ENCODE measurements at places on chromosomes 5 and 9.

DNA sequence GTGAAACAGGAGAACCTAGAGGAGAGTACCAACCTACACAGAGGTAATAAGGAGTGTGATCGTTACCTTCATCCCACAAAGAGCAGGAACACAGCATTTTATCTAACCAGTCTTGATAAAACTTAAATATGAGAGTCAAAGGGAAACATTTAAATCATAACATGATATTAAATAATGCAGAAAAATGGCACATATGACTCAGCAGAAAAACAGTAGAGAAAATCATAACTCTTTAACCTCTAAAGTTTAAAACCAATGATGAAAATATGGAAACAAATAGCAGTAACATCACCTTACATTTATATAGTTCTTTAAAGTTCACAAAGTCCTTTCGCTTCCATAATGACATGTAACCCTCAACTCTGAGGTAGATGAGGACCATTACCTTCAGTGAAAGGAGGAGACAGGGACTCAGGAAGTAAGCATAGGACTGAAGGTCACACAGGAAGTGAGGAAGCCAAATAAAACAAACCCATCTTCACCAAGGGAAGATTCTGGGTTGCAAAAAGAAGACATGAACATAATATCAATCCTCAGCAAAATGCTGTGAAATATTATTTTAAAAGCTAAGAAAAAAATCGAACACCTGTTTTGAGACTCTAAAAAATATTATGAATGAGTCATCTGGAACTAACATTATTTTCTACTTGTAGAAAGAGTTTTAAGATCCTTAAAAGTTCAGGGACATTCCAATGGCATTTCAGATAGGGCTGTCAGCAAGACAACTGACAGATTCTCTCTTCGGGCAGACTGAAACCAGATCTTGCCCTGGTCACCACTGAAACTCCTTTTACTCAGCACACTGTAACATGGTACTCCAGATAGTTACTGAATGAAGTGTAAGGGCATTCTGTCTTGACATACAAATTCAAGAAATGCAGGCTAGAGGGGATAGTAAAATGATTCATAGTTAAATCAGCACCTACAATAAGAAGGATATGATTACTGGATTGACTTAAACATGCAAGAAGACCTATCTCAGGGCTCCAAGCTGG is 148.5 kb downstream of the EPB41L4A start:
- no peak for DNase-seq

DNA sequence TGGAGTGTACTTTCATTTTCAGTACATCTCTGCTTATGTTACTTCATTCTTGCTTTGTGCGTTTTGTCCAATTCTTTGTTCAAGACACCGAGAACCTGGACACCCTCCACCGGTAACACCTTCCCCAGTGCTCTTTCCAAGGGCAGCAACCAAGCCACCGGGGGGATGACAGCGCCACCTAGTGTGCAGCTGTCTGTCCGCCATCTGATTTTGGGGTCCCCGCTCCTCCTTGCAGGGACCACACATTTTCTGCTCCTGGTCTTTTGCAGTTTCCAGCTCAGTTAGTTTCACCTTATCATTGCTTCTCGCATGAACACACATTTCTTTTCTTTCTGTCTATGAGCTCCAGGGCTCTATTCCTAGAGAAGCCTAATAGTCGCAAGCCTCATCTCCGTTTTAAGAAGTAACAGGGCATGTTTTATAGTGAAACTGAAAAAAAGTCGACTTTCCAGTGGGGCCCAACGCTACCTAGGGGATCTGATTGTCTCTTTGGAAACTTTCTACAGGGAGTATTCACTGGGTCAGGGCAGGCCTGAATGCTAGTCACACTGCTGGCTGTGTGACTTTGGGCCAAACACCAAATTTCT is 152.1 kb downstream of the FSTL4 start:
- peak; percentile 38 for DNase-seq

DNA sequence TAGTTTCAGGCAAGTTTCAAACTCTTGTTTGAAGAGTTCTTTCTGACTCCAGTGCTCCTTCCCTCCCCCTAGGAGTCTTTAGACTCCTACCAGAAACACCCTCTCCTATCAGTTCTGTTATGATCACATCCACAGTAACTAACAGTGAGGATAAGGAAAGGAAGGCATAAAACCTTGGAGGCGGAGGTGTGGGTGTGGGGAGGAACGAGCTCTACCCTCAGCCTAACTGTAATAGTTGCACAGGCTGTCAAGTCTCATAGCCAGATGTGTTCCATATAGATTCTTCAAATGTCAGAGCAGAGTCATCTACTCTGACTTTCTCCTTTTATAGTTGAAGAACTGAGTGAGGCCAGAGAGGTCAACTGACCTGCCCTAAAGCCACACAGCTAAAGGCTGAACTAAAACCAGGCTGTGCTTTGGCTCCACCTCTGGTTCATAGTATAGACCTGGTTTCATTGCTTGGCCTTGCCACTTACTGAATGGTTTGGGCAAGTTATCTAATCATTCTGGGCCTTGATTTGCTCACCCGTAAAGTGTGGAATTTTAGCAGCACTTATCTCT is 34.4 kb upstream of the PIK3R1 start:
- DNase-seq = no peak

DNA sequence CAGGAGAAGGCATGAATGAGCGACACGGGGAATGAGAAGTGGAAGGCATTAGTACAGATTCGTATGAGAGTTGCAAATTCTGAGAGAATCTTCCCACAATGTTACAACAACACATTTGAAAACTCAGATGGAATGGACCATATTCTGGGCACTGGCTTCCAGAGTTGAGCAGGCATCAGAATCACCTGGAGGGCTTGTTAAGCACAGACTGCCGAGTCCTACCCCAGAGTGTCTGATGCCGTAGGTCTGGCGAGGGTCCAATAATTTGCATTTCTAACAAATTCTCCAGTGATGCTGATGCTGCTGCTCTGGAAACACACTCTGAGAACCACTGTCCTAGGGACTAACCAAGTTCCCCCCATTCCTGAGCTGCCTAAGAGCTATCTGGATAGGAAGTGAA is 2.9 kb upstream of the TLX3 start:
- no peak for DNase-seq

DNA sequence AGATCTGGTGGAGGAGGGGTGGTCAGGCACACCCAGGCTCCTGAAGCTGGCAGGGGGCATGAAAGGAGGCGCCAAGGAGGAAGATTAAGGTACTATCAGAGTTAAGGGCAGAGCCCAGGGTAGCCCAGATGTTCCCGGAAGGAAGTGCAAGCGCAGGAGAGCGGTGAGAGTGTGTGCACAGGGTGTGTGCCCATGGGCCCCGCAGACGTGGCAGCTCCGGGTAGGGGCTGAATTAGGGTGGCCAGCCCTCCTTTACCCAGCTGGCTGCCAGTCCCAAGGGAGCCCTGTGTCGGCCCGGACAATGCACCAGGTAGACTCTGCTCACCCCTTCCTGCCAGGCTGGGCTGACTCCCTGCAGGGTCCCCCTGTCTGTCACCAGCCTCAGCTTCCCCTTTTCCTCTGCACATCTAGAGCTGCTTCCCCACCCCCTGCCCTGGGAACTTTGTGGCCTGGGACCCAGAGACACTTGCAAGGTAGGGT is at the start of gene SMIM33:
TSS of gene SMIM33 (plus strand) at position 184 of the 480 bp plus-strand sequence. CDS start at position 302, 118 bp downstream.
- DNase-seq = peak; percentile 42

DNA sequence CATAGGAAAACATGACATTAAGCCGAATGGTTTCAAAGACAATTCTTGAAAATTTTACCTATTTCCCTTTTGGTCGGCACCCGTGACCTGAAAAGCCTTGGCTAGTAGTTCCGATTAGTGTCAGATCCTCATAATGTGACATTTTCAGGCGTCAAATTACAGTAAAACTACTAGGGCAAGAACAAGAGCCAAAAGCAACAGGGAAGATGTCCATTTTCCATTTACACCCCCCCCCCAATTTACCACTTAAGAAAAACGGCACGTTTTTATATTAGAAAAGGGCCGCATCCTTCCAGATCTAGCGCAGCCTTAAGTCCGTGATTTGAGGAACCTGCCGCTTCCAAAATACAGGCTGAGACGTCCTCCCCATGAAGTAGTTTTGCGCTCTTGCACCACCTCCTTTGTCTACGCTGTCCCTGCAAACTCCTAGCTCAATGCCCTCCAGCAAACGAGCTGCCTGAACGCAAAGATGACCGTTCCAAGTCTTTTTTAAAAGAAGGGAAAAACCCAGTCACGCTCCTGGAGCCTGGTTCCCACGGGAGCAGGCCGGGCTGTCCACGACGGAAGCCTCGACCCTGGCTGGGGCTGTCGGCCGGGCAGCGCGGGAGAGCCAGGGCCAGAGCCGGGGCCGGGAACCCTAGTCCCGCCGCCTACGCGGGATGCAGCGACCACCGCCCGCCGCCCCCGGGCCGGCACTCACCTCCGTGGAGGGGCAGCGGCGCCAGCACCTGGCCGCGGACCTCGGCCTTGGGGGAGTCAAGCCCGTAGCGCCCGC is 616 bp downstream of the RNF130 start:
- DNase-seq = peak; percentile 11

GRCh38 chr5:20556115-20556763 is 568.2 kb upstream of the CDH18 start:
- DNase-seq = no peak

- no peak for DNase-seq
These were observed 292.6 kb upstream of the TAS2R1 start for GRCh38 chr5:9922719-9923118.

GRCh38 chr9:24342457-24342856 is 203.2 kb downstream of the IZUMO3 start:
- DNase-seq = no peak

GRCh38 chr9:8845808-8846207 is 1046.2 kb upstream of the DMAC1 start:
- no peak for DNase-seq

GRCh38 chr9:129863059-129863690 is 27.9 kb downstream of the USP20 start:
- DNase-seq = peak; percentile 66

GRCh38 chr5:68679041-68679440 is 414.8 kb upstream of the SLC30A5 start:
- DNase-seq = no peak

GRCh38 chr5:149776361-149777305 is 46.5 kb downstream of the PPARGC1B start:
- DNase-seq = no peak

DNA sequence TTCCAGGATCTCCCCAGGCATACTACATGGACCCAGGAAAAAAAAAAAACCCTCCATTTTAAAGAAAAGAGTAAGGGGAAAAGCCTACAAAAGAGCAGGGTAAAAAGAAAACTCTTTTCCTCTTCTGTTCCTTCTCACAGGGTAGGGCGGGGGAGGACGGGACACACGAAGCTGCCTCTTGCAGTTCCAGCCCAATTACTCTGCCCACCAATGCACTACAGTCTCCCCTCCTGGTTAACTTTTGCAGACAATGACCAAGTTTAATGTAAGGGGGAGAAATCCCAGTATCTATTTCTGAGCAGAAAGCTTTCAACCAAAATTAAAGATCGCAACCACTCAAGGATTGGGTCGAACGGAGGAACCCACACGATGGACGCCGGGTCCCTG is 1.3 kb downstream of the BRD3 start:
- peak; percentile 34 for DNase-seq

- no peak for DNase-seq
These were observed 37.2 kb downstream of the TLE1 start for GRCh38 chr9:81652058-81652687.

DNA sequence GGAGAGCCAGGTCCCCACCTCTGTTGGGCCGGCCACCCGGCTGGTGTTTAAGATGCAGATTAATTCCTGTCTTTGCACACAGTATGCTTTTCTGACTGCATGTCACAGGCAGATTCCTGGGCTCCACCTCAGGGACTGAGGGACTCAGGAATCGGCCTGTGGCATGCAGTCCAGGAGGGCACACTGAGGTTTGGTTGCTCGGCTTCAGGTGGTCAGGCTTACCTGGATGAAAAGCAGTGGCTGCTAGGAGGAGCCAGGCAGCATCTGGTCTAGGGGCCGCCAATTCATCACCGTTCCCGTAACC is 1.1 kb downstream of the WDR5 start:
- no peak for DNase-seq

DNA sequence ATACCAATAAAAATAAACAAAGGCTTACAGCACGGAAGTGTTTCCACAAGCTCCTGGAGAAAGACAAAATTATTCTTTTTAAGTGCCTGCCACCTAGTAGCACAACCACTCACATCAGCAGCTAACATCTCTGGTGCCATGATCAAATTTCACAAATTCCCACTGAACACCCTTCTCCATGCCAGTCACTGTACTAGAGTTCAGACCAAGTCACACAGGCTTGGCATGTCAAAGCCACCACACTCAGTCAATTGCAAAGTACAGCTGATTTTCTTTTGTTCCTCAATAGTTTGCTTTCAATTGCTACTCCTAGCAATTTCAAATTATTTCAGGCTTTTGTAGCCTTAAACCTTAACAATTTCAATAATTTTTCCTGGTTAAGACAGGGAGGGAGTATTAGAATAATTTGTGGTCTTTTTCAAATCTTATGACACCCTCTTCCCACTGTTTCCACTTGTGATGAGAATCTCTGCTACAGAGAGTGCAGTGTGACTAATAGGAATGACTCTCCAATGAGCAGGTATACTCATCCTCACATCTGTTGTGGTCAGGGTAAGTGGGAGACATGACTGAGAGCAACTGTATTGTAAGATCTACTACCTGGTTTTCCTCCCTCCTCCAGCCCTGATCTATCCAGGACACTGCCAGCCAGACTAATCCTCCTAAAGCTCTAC is 46.2 kb downstream of the RNF145 start:
- no peak for DNase-seq

DNA sequence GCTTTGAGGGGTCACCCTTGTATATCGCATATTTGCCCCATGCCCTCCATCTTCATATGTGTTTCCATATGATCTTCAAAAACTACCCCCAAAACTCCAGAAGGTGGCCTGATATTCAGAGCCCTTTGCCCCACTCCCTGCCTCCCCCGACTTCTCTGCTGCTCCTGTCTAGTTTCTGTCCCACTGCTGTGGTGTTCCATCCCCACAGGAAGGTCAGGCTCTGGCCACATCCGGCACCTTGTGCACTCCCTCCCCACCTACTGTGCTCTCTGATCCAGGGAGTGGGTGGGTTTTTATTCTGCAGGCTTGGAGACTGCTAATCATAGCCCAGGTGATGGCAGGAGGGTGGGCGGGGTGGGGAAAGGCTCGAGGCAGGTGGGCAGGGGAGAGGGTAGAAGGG is 52.4 kb downstream of the TMOD1 start:
- DNase-seq = no peak

- DNase-seq = no peak
These were observed 143.8 kb downstream of the MELK start for GRCh38 chr9:36716496-36716895.

GRCh38 chr5:157285310-157286035 is 19.6 kb downstream of the CYFIP2 start:
- DNase-seq = no peak

GRCh38 chr5:153610811-153611210 is 120.3 kb downstream of the GRIA1 start:
- DNase-seq = no peak

GRCh38 chr5:68953231-68953874 is 140.5 kb upstream of the SLC30A5 start:
- no peak for DNase-seq

DNA sequence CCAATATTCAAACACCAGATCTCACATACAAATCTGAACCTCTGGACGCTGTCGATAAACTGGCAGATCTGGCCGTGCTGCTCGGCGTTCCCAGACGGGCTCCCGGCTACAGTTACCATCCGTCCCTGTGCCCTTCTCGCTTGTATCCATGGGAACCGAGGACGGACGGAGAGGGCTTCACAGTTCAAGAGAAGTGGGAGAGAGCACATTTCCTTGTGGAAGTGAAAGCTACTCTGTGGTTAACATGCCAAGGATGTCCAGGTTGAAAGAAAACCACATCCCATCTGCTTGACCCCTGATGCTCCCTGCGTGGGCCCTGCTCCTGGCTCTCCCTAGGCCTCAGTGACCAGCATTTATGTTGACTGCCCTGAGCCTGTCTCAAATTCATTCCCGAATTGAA is 6.3 kb upstream of the DBN1 start:
- DNase-seq = no peak

GRCh38 chr5:56772767-56773166 is 42.6 kb upstream of the MAP3K1 start:
- no peak for DNase-seq
